ENCODE measurements at places on chromosomes 5 and 9.

- no peak for DNase-seq
Observed at GRCh38 chr9:129494113-129494789, 126.7 kb downstream of the C9orf50 start.

GRCh38 chr5:153513156-153513555 lies 22.7 kb downstream of the GRIA1 start:
- DNase-seq, result no peak

GRCh38 chr5:112973904-112974303 lies 2.7 kb upstream of the DCP2 start:
- no peak for DNase-seq

DNA sequence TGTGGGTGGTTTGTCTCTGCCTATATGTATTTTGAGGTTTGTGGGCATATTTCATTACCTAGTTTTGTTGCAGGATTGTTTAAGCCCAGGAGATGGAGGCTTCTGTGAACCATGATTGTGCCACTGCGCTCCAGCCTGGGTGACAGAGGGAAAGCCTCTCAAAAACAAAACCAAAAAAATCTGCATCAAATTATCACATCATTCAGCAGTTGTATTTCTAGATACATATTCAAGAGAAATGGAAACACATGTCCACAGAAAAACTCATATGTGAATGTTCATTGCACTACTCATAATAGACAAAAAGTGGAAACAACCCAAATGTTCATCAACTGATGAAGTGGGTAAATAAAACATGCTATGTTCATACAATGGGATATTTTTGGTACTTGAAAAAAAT lies 29.9 kb downstream of the HSPA4 start:
- DNase-seq, result no peak

DNA sequence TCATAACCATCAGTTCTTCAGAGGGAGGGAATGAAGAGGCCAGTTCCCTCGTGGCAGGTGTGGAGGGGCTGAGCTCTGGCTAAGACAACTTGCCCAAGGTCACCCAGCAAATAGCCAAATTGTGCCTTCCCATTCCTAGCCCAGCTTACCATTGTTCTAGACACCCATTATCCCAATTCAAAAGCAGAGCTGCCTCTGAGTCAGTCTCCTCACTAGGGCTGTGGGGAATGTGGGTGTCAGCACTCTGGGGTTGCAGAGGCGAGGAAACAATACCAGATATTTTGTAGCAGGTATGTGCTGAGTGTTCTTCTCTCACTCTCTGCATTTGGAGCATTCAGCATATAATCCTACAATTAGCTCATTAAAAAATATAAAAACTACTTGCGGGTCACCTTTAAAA lies 270.8 kb downstream of the PSAT1 start:
- peak; percentile 16 for DNase-seq

GRCh38 chr9:12185856-12186255 lies 507.3 kb upstream of the TYRP1 start:
- no peak for DNase-seq

DNA sequence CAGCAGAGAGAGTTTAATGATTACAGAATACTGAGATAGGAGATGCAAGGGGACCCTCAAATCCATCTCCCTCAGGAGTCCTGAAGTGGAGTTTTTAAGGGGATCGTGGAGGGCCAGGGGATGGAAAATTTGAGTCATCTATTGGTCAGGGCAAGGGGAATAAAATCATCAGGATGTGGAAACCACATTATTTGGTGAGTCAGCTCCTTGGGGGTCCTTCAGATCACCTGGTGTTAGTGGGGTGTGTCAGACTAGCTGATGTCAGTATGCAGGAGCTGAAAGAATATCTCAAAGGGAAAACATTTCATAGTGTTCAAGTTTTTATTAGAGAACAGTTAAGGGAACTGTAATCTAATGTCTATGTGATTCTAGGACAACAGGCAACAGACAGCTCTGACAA lies 183.0 kb upstream of the FTMT start:
- DNase-seq, result no peak

DNA sequence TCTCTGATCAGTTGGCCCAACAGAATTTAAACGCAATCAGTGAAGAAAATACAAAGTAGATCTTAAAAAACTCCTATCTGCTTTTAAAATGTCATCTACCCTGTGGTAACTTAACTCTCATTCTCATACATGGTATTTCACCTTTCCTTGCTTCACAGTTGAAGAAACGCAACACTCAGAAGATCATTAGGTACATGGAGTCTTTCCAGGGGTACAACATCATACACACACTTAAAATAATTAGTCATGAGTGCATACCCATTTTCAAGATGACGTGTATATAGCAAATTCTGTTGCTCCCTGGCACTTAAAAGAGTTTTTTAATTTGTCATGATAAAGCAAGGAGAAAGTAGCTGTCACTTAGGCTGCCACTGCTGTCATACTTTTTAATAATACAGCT lies 259.9 kb downstream of the BNC2 start:
- DNase-seq, result no peak

DNA sequence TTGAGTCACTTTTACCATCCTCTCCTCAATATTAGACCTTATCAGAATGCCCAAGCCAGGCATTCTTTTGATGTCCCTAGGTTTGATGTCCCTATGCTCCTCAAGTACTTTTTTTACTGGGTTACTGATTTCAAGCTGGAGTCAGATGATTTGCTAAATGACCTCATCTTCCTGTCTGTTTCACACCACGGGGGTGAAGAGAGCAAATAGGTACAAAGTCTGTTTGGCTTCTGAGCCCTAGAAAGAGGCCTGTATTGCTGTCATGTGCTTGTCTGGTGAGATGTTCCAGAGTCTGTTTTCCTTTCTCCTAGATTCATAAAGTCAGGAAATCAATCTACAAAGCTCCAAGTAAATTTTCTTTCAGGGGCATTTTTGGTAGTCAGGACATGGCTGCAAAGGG lies 12.7 kb upstream of the DAB2 start:
- no peak for DNase-seq

DNA sequence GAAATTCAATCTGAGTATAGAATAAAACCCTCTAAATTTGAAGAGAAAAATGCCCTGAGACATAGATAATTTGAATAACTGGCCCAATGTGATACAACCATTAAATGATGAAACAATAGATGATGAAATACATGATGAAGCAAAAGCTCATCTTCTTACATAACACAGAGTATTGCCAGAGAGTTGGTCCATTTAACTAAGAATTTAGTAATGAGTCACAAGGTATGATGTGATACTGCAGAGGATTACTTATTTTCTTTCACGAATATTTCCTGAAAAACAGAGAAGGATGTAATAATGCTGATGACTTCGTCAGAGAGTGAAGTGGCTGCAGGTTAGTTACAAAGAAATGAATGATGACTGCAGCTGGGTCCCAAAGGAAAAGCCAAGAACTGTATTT lies 379.3 kb downstream of the CDH12 start:
- no peak for DNase-seq

- DNase-seq, result no peak
Observed at GRCh38 chr5:110377943-110378342, 348.5 kb downstream of the TMEM232 start.

Data from Ammon's horn (tissue), 1 donor.